ENCODE measurements at places on chromosomes 5 and 9.

DNA sequence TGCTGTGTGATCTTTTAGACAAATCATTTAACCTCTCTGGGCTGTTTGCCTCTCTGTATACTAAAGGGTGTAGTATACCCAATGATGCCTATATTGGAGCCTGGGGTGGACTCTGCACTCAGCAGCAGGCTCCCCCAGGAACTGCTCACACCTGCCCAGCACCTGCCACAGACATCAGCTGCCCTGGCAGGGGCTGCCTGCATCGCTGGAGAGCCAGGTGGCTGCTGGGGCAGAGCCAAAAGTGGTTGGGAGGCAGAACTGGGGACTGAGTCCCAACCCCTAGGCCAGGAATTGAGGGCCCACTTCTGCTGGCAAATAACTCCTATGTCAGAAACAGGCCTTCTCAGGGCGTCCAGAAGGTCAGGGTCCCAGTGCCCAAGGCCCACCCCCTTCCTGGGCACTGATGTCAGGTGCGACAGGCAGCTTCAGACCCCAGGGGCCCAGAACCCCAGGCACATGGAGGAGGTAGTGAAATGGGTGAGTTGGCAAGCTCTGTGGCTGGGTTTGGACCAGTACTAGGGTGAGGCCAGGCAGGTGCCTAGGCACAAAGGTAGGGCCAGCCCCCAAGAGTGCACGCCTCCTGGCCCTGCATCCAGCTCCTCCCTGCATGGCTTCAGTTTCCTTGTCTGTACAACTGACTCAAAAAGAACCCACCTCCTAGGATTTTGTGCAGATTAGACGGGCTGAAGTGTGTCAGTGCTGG is 5.8 kb downstream of the UNC5A start:
- no peak for DNase-seq

- DNase-seq: no peak
Observed at GRCh38 chr5:758698-759053, 25.9 kb downstream of the ZDHHC11B start.

DNA sequence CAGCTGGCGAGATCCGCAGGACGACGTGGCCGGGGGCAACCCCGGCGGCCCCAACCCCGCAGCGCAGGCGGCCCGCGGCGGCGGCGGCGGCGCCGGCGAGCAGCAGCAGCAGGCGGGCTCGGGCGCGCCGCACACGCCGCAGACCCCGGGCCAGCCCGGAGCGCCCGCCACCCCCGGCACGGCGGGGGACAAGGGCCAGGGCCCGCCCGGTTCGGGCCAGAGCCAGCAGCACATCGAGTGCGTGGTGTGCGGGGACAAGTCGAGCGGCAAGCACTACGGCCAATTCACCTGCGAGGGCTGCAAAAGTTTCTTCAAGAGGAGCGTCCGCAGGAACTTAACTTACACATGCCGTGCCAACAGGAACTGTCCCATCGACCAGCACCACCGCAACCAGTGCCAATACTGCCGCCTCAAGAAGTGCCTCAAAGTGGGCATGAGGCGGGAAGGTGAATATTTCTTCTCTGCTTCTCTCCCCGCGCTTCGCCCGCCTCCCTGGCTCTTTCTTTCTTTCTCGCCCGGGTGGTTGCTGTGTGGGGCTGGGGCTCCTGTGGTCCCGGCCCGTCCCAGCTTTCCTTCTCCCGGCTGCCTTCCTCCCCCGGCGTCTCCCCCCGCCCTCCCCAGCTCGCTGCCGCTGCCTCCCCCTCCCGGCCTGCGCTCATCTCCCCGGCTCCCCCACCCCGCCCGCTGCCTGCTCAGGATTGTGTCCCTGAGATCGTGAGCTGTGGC is 2.2 kb downstream of the NR2F1 start:
- DNase-seq: no peak

DNA sequence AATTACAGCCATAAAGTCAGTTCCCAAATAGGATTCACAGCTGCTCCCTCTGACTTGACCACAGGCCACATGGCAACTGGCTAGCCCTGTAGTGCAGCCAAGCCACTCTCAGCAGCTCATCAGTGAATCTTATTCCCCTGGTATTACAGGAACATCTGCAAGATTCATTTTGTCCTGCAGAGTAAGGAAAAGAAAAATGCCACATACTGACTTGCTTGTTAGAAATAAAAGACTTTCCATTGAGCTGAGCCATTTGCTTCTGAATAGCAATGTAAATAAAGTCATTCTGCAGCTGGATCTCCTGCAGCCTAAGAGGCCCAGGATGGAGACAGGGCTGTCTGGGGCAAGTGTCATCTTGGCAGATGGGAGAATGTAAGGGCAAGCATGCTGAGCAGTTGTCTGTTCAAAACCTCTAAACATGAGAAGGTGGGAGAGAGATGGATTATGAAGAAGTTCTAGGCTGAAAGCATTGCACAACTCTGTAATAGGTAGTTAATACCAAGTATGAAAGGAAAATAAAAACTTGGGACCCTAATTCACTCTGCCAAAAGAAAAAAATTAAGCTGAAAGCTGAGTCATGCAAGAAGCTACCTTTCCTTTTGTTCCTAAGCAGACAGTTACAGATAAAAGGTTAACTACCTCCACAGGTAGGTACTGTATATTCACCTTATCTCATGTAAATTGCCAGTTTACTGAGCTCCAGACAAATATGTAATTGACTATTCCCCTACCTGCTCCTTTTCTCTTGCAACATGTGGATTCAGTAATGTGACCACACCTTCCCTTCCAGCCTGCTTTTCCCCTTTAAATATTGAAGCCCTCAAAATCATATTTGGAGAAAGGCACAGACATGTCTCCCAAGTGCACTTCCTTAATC is 244.4 kb upstream of the RAI14 start:
- no peak for DNase-seq

DNA sequence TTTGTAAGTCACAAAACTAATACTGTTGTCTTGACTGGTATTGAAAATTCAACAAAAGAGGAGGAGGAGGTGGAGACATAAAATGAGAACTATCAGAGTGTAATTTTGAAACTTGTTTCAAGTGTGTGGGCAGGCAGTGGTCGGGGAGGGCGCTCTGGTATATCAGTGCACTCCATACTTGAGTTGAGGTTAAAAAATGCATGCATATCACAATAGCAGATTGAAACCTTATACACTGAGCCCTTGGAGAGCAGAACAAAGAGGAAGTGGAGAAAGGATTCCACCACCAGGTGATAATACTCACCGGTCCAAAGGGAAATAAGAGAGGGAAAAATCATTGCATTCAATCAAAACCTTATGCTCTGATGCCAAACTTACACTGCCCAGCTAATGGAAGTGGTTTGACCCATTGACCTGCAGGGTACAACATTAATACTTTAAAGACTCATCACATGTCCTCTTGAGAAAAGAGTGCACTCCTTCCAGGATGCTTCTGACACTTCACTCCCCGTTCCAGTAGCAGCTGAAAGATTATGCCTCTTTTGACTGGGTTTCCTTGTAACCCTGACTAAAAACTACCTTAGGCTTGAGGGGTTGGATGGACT is 79.5 kb upstream of the FAM169A start:
- DNase-seq: no peak
